ENCODE measurements at places on chromosomes 2 and 18.

- no peak for DNase-seq
These were observed 17.1 kb downstream of the CCT7 start for GRCh38 chr2:73250872-73251846.

GRCh38 chr2:190792956-190793888, 87.4 kb upstream of the GLS start:
- DNase-seq = no peak

DNA sequence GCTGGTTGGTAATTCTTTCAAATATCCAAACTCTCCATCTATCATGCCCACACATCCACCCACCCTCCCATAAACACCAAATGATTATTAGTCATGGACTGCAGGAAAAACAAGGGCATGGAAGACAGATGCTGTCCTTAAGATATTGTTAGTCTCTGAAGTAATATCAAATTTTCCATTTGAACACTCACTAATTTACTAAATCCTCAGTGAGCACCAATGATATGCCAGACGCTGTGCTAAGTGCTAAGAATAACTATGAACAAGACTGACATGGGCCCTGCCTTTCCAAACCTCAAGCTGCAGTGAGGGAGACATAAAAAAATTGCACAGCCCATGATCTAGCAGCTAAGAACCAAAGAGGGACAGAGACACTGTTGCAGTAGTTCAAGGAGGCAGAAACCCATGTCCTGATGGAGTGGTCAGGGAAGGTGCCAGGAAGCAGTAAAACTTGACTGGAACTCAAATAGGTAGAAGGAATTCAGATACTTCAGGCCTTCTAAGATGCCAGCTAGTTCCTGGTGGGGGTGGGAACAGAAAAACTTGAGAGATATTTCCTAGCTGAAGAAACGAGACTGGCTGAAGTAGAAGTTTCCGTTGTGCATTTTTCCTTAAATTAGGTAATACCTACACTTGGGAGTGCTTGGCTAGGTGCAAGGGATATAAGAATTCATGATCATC, 182.1 kb downstream of the OSR1 start:
- DNase-seq = no peak

DNA sequence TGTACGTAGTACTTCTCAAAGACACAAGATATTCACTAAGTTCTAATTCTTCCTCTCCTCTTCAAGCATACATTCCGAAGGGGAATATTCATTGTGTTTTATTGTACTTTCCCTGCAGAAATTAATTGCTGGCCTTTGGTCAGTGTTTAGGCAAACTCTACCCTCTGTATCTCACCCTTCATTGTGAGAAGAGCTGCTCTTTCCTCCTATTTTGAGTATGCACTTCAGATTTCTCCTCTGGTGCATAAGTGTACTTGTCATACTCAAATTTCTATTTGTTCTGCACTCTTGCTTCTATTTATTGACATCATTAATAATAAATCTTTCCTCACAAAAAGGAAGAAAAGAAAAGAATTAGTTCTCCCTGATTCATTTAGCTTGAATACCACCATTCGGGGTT, 485.4 kb upstream of the SLC8A1 start:
- no peak for DNase-seq

DNA sequence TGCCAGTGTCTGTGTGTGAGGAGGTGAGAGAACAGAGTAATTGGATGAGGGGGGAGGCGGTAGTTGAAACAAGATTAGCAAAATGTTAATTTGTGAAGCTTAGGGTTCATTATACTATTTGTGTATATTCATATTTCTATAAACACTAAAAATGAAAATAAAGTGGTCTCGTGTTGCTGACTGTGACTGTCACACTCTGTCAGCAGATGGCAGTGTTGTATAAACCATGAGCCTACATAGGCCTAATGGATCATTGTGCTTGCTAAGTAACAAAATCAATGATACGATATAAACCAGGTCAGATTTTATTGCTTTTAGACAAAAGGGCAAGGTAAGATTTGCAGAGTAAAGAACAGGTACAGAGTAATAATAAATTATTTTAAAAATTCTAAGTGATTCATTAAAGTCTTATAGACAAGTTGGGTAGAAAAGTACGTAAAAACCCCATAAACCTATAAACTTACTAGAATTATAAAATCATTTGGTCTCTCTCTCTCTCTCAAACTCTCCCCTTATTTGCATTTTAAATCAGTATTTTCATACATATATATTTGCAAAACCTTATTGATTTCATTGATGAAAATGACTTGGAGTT, 182.7 kb downstream of the RPIA start:
- DNase-seq = peak; percentile 55

DNA sequence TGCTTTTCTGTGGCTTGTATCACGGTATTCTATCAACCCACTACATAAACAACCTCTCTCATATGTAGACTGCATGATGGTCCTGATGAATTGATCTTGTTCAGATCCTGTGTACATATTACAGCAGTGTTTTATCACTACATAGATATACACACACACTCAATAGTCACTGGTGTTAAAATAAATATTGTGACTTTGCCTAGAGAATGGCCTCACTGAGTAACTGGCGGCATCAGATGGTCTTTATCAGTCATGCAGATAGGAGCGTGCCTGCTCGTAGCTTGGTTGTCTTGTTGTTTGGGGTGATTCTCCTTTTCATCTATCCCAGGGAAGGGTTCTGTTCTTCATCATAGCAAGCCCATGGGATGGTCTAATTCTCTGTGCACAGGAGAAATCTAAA, 18.4 kb upstream of the CTAGE1 start:
- DNase-seq = no peak

GRCh38 chr2:106537047-106537446, 49.9 kb downstream of the CD8B2 start:
- no peak for DNase-seq

DNA sequence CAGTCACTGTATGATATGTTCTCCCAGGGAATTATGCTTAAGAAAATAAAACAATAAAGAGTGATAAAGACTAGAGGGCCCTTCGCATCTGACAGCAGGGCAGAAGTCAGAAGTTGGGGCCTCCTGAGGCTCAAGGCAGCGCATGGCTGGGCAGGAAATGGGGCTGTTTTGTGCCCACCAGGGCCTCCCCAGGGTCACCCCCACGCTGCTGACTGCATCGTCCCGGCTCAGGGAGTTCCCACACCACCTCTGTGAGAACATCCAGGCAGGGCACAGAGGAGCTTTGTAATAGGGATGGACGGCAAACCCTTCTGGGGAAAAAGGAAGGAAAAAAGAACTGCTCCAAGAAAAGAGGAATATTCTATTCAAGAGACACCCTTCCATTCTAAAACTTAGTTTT, 41.2 kb downstream of the PAX3 start:
- DNase-seq = no peak

DNA sequence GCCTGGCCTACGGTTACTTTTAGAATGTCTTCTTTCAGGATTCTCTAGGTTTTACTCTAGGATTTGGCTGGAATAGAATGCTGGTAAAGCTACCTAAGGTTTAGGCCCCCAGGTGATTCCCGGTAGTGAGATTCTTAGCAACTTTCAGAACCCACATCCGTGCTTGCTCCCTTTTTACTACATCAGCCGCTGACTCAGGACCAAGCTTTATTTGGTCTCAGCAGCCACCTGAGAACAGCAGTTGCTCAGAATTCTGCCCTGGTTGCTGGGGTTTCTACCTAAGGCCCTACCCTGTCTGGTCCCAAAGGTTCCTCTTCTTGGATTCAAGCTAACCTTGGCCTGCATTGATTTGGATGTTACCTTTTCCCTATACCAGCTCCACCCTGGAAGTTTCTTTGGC, 36.1 kb upstream of the NDUFV2 start:
- no peak for DNase-seq

DNA sequence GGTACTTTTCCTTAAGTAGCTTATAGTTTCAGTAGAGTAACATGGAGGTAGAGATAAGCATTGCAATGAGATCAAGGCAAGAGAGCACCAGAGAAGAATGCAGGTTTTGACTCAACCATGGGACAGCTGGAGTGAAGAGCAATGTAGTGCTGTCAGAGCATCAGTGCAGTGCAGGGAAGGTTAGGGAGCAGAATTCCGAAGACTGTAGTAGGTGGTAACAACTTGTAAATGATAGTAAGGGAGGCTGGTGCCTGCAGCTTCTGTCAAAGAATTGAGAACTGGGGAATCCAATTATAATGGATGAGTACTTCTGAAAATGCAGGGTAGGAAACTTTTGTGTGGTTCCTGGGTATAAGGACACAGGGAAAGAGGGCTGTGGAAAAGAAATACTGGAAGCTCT, 183.2 kb downstream of the KCNS3 start:
- no peak for DNase-seq

GRCh38 chr2:69309351-69310110, 77.5 kb downstream of the GFPT1 start:
- DNase-seq = no peak

GRCh38 chr2:130720528-130720927, 8.3 kb upstream of the GPR148 start:
- DNase-seq = no peak

DNA sequence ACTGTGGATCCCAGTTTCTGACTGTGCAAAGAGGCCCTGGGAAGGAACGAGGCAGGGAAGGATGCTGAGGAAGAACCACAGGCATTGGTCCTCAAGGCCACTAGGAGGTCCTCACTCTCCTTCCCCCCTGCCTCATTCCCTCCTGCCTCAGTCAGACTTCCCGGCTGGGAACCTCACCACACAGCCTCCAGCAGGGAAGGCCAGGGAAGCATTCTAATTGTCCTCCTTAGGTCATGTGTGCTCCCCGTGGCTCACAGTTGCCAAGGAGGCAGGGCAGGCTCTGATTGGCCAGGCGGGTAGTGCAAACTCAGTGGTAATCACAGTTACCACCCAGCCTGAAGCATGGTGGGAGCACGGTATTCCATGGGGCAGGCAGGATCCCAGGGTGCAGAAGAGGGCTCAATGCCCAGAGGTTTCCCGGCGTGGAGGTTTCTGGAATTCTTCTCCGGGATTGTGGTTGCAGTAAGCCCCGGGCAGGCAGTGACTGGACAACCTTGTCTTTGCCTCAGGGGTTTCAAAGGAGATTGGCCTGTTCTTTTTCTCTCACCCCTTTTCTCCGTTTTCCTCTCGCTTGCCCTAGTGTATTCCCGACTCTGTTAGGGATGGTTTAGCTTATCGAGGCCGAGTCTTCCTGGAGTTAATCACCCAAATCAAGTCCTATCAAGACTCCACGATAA, 27.1 kb downstream of the FER1L5 start:
- DNase-seq = no peak

- DNase-seq = no peak
These were observed 7.7 kb downstream of the MGAT5 start for GRCh38 chr2:134261398-134262131.

GRCh38 chr2:237290261-237290660, 123.7 kb downstream of the COL6A3 start:
- DNase-seq = peak; percentile 16

DNA sequence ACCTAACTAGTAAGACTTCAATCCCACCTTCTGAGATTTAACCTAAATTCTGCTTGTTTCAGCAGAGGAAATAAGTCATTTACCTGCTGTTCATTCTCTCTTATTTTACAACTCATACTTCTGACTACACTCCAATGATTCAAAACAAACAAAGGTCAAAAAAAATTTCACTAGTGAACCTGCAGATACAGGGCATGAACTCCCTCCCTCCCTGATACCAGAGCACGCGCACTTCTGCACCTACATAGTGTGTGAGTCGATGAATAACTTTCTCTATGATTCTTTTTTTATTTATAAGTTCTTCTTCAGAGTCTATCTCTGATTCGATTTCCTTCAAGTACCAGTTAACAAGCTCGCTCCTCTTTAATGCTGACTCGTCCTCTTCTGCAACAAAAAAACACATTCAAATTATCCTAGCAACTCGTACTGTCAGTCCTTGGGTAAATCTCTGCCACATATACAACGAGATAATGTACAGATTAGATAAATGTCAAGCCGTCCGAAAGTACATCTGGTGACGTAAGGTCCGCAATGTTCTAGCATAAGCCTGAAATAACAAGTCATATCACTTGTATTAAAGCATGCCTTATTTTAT, 7.4 kb upstream of the LCT start:
- DNase-seq = no peak

GRCh38 chr2:68487773-68488355, 20.5 kb downstream of the APLF start:
- DNase-seq = peak; percentile 30

DNA sequence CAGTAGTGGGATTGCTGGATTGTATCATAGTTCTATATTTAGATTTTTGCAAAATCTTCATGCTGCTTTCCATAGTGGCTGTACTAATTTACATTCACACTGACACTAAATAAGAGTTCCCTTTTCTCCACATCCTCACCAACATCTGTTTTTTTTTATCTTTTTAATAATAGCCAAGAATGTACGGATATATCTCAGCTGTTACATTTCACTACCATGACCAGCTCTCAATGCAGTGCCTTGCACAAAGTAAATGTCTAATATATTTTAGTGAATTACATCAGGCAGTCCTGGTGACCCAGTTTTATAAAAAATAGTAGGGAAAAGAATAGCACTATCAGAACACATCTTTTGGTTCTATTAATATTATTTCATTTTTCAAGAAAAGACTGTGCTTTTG, 161.8 kb downstream of the LNPK start:
- DNase-seq = no peak

Data from NCI-H345 (cell line).